NT2/D1 (cell line): ENCODE measurements at places on chromosomes 2 and 18.

DNA sequence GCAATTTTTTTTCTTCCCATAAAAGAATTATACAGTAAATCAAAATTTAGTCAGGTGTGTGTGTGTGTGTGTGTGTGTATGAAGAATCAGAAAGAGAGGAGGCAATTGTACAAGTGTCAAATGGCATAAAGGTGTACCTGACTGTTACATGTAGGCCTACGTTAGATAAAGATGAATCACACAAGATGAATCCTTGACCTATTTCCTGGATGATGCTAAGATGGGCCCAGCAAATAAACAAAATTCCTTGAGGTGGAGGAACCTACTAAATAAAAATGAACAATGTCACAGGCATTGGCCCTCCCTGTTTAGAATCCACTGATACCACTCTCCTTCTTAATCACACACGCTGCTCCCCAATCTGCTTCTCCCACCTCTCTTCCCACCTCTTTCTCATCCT, 79.7 kb upstream of the LRATD1 start:
- no peak for DNase-seq

GRCh38 chr2:73105511-73105971, 7.2 kb downstream of the RAB11FIP5 start:
- DNase-seq = no peak

GRCh38 chr2:31219131-31219969, 2.0 kb upstream of the CAPN14 start:
- DNase-seq = no peak

GRCh38 chr18:49811151-49811938, 2.0 kb downstream of the ACAA2 start:
- no peak for DNase-seq

DNA sequence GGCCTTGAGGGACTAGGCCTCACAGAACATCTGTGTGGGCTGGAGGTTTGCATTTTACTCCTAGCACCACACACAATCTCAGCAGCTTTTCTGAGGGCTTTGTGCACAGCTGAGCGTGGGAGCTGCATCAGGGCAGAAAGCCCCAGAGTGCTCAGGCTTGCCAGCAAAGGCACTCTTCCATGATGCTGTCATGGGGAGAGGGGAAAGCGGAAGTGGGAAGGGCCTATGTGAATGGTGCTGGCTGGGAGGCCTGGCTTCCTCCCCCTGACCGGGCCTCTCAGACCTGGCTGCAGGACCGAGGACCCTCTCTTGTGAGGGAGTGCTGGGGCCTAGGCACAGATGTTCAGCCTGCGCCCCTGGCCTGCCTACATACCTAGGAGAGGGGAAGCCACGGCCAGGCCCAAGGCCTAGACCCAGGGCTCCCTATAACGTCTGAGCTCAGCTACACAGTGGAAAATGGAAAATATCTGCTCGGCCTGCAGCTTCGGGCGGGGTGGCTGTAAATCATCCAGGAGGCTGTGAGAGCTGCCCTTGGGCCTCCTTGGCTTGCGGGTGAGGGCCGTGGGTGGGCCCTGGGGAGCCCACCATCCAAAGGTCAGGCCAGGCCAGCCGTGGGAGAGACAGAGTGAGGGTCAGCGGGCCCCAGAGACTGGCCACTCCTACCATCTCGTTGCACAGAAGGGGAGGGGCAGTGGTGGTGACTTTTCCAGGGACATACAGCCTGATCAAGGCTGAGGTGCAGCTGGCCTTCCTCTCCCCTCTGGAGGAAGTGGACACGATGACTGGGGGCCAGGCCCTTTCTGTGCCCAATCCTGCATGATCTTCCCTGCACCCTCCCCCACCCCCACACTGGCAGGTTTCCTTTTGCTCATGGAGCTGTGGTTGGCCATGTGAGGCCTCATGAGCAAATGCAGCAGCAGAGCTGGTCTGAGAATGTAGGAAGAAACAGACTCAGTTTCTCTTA, 22.8 kb downstream of the GLI2 start:
- no peak for DNase-seq

GRCh38 chr2:184154438-184154837, 443.9 kb upstream of the ZNF804A start:
- no peak for DNase-seq

- DNase-seq = no peak
Measured at GRCh38 chr18:67661555-67661954, 145.0 kb upstream of the DSEL start.

GRCh38 chr2:44291281-44292248, 16.3 kb downstream of the SLC3A1 start:
- no peak for DNase-seq

GRCh38 chr18:76948345-76948744, 126.0 kb downstream of the ZNF236 start:
- DNase-seq = no peak

GRCh38 chr2:18078216-18078615, 199.7 kb downstream of the KCNS3 start:
- DNase-seq = no peak

- no peak for DNase-seq
Measured at GRCh38 chr2:127106457-127106990, 430 bp downstream of the BIN1 start.

DNA sequence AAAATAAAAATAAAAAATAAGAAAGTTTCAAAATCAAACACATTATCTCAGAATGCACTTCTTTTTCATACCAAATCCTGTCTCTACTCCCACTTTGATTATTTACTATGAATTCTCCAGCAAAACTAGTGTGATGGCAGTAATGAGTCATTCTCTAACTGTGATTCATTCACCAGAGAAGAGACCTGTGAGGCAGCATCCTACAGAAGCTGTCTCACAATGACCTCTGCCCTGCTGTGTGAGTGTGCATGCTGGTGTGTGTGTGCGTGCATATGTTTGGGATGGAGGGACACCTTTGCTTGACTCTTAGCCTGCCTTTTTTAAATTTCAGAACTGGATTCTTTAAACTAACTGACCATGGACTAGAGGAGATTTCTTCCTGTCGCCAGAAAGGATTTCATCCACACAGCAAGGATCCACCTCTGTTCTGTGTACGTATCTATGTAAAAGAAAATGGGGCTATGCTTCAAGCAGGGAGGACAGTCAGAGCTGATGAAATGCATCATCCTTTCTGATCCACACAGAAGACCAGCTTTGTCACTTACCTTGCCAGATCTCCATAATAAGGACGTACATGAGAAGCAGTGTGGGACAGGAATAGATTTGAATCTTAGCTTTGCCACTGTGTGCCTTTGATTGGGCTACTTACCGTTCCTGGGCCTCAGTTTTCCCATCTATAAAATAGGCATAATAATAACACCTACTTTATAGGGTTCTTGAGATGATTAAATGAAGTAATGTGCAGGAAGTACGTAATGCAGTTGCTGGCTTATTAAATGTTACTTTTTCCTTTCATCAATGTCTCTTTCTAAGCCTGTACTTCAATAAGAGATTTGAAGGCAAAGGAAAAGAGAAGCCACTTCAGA, 31.2 kb downstream of the STAMBP start:
- no peak for DNase-seq

GRCh38 chr2:112836695-112837117, at the start of gene IL1B:
Gene IL1B (minus strand): TSS chr2:112836779. CDS start chr2:112836229, 550 bp downstream.
- DNase-seq = no peak

DNA sequence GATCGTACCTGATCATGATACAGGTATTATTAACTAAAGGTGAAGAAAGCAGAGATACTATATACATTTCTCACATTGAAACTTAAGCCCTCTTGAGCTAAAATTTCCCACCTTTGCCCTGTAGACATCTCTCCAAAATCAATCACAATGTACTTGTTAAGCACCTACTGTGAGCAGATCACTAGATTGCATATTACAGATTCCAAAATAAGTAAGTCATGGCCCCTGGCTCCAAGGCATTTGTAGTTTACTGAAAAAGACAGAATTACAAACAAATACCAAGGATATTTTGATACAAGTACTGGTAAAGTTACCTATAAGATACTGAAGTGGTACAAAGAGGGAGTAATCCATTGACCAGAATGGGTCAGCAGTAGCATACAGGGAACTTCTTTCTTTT, 455.3 kb downstream of the STK39 start:
- DNase-seq = no peak

- DNase-seq = peak; percentile 22
Measured at GRCh38 chr18:26813043-26813442, 52.5 kb downstream of the AQP4 start.

DNA sequence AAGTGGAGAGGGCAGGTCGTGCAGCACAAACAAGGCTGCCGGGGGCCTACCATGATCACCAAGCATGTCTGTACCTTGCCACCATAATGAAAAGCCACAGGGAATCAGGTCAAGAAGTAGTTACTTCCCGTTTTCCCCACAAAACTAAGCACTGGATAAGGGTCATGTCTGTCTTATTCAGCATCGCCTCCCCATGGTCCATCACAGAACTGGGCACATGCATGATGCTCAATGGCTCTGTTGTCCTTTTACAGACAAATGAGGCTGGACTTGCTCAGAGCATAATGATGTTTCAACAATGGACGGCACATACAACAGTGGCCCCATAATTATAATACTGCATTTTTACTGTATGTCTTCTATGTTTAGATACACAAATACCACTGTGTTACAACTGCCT, 27.5 kb downstream of the REEP1 start:
- no peak for DNase-seq

DNA sequence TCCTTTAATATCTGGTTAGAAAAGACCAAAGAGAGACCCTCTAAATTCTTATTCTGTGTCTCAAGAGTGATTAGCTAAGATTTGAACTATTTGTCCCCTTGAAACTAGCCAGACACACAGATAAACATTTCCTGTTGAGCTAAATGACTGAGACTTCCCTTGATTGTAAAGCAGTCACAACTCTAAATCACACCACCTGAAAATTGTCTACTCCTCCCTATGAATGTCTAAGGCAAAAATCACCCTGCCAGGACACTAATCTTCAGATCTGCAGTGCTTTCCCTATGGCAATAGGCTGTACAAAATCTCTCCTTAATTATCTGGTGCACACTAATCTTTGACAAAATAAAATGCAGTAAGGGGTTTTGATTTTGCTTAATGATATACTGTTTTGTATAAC, 200.5 kb upstream of the GULP1 start:
- no peak for DNase-seq

DNA sequence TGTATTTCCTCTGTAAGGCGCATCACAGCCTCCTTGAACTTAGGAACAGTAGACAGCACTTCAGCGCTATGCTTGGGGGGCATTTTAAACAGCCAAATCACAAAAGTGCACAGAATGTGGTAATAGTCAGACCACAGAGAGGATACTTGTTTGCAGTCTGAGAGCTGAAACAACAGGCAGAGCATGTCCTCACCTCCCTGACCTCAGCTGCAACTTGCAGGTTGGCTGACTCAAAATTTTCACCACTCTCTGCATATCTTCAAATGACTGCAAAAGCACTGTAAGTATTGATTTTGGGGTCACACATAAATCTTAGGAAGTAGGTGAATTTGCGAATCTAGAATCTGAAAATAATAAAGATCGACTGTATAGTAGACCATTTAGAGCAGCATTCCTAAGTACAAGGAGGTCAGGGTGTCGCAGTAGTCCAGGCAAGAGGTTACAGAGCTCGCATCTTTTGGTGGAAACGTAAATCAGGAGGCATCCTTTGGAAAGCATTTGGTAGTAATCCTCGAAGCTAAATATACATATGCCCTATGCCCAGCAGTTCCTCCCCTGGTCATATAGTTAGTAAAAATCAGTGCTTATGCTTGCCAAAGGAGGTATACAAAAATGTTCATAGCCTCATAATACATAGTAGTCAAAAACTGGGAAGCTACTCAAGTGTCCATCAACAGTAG, 108.2 kb upstream of the MYCN start:
- DNase-seq = no peak

- DNase-seq = no peak
Measured at GRCh38 chr2:172878260-172878659, 142.6 kb downstream of the RAPGEF4 start.

DNA sequence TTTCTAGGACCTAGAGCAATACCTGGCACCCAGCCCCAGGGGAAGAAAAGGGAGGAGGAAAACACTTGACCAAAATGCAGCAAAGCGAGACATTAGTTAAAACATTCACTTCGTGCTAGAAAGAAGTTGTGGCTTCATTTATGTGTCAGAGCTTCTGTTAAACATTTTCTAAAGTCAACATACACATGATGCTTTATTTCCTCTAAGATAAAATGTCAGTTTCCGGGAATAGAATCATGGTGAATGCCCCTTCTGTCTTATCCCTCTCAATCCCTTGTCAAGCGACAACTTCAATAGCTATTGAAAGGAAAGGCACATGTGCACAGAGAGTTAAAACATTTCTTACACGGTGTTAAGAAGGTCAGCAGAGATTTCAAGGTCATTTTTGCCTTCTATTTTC, 404.6 kb upstream of the CWC22 start:
- DNase-seq = no peak
